Cardiac muscle cell (in vitro differentiated cells and primary cell): ENCODE measurements at places on chromosomes 4 and X.

DNA sequence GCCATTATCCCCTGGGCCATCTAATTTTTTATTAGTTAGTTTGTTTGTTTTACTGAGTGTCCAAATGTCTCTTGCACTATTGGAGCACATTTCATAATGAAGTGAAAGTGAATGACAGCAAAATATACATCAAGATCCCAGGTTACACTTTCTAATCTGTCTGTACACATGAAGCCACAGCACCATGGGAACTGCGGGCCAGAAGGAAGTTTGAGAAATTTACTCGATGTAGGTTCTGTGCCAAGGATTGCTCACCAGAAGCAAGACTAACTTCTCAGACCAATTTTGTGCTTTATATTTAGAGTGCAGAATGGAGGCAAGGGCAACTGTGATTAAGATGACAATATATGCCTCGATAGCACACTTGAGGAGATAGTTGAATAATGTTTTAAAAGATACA, 258.0 kb downstream of the COL25A1 start:
- DNase-seq: no peak

DNA sequence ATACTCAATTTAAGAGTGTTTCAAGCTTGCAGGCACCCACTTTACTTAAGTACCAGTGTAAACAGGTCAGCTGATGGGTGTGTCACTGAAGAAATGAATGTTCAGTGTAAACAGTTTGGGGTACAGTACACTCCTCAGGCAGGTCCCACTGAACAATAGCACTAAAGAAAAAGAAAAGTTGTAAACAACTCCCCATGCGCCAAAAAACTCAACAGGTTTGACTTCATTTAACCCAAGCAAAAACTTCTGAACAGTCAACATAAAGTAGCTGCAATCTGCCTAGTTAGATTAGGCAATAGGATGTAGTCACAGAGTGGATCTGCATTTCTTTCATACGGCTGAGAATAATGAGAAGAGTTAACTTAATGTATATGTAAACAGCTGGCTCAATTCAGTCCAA, 93.2 kb downstream of the FAM13A start:
- DNase-seq: no peak

DNA sequence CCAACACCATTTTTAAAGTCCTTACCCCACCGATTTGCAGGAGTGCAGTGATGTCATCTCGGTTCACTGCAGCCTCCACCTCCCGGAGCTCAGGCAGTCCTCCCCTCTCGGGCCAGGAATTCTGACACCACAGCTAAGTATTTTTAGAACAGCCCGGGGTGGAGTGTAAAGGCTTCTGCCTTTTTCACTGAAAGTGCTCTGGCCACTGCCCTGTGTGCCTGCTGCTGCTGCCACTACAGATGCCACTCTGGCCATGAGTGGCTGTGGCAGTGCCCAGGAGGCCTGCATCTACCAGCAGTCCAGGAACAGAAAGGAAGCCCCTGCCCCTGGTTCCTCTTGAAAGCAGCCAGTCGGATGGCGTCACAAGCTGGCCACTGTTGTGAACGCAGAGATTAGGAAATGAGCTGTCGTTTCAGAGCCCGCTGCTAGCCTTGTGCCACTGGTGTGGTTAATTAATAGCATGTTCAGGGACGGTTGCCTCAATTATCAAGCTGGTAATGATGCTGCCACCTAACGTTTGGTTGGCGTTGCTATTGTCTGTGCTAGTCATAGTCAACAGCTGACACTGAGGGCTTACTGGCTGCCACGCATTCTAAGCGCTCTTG, 23.6 kb upstream of the TBC1D14 start:
- peak; percentile 68 for DNase-seq

GRCh38 chrX:97145934-97146333, 262.2 kb downstream of the RPA4 start:
- DNase-seq: no peak

GRCh38 chrX:8673201-8673600, 58.7 kb downstream of the ANOS1 start:
- DNase-seq: no peak

GRCh38 chr4:150116506-150116905, 38.3 kb downstream of the DCLK2 start:
- no peak for DNase-seq

DNA sequence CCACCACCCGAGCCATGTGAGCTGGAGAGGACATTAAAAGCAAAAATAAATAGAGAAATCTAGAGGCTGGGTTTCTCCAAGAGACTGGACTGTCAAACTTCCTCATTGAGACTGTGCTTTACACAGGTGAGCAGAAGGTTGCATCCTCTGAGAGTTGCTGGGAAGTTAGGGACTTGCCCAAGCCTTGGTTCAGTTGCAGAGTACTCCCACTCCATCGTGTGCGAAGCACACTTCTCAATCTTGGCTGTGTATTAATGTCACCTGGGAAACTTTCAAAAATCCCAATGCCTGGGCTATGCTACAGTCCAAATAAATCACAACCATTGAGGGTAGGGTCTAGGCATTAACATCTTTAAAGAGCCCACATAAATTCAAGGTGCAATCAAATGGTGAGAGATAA, 89.2 kb downstream of the ZNF330 start:
- no peak for DNase-seq

- DNase-seq: no peak
These were observed 46.0 kb downstream of the HADH start for GRCh38 chr4:108035691-108036090.

GRCh38 chrX:118038614-118039365, 77.8 kb downstream of the KLHL13 start:
- DNase-seq: no peak

GRCh38 chr4:8033067-8033755, 93.5 kb upstream of the AFAP1 start:
- DNase-seq: no peak

GRCh38 chr4:140098455-140099160, 55.4 kb downstream of the MAML3 start:
- DNase-seq: peak; percentile 85

- DNase-seq: peak; percentile 95
These were observed at the start of gene AASDH for GRCh38 chr4:56387023-56388001. Gene AASDH, minus strand, starts transcription at chr4:56387491. Its CDS starts 3,192 bp downstream, at chr4:56384299.

GRCh38 chr4:119666653-119667091, 38.1 kb upstream of the PDE5A start:
- DNase-seq: no peak

DNA sequence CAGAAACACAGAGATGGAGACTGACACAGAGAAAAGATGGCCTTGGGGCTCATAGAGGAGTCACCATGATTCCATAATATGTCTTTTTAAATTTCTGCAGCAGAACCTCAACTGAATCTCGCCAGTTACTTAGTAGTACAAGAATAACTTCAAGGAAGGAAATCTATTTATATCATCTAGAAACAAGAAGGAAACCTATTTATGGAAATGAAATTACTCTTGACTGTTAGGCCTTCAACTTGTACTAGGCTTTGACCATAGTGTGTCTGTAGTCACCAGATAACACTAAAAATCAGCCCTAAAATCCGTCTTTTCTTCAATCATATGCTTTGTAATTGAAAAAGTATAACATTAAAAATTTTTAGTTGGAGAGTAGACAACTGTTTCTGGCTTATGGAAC, 740.4 kb downstream of the TRIML1 start:
- DNase-seq: no peak

DNA sequence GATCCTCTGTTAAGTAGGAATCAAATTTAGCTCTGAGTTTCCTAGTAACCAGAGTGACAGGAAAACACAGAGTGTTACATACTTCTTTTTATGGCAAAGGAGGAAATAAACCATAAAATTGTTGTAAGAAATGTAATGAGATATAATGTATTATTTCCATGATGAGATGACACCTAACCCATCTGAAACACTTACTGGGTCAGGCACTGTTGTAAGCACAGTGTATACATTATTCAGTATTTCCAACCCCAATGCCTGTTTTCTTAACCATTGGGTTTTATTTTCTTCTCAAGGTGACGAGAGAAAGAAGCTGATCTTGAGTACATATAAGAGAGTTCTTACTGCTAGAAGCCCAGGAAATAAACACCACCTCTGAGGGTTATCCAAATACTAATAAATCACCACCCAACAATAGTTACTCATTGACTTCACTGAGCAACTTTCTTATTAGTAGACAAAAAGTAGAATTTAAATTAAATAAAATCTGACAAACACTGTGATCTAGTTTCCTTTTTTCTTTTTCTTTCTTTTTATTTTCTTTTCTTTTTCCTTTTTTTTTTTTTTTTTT, 4.2 kb upstream of the ENAM start:
- no peak for DNase-seq

DNA sequence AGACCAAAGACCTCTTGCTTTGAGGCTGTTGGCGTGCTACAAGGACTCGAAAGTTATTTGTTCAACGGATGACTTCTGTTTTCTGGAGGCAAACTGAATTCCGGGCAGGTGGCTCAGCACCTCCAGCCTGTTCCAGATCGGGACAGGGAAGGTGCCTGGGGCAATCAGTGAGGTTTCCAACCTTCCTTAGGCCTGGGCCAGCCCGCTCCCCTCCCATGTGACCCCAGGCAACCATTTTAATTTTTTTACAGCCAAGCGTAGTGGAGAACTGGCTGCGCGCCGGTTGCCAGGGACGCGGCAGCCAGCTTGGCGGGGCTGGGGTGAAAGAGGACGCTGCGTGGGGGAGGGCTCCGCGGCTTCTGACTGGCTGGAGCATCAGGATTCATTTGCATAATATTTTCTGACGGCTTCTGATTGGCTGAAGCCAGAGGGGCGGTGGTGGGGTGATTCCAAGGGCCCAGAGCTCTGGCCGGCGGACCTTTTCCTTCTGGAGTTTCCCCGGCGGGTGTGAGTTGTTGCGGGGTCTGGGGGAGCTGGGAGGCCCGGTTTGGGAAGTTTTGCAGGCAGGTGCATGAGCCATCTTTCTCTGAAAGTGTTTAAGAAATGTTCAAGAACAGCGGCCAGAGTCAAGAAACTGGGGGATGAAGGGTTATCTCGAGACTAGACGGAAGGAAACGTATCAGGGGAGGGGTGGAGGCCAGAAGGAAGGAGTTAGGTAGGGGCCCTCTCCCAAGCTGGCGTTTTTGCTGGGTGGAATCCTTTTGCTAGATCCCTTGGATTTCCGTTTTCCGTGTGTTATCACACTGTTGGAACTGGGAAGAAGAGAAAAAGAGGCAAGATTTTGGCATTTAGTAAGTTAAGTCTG, at the start of gene MID1IP1:
Gene MID1IP1, plus strand, starts transcription at position 479 of the 865 bp plus-strand sequence. CDS start 3,488 bp downstream, outside the sequence.
- DNase-seq: peak; percentile 95

DNA sequence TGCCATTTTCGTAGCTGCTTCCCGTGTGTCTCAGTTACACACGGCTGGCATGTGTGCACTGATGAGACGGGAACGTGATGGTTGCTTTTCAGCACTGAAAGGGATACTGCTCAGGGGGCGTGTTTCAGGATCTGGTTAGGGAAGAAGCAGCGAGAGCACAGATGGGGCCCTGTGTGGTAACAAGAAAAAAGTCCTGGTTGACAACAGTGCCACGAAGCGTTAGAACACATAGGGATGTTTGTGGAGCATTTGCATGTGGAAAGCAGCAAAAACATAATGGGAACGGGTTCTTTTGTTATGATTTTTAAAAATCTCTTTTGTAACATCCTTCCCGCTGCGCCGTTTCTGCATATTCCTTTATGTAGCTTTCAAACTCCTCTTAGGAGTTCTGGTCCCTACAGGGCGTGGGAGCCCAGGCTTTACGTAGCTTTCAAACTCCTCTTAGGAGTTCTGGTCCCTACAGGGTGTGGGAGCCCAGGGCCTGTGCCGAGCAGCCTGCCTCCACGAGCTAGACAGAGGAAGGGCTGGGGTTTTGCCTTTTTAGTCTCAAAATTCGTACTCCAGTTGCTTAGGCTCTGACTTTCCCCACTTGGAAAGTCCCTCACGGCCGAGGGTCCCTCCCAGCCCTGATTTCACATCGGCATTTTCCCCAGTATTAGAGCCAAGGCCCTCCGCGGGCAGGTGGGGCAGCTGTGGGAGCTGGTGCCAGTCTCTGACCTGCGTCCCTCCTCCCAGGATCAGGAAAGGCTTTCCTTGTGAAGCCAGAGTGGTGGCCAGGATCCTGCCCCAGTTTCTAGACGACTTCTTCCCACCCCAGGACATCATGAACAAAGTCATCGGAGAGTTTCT, 11.0 kb upstream of the MSANTD1 start:
- no peak for DNase-seq

- DNase-seq: no peak
These were observed 23.6 kb downstream of the KLF3 start for GRCh38 chr4:38687571-38688011.

DNA sequence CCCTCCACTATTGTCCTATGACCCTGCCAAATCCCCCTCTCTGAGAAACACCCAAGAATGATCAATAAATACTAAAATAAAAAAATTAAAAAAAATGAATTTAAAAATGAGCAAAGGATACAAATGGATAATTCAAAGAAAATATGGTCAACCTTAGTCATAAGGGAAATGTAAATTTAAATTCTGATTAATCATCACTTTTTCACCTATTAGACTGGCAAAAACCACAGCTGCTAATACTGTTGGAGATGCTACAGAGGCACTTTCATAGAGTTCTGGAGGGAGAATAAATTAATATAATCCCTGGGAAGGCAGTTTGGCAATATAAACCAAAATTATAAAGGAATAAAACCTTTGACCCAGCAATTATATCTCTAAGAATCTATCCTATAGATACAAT, 50.3 kb downstream of the LRBA start:
- DNase-seq: no peak

- DNase-seq: no peak
These were observed 53.0 kb upstream of the RPS6KA6 start for GRCh38 chrX:84240848-84241565.

DNA sequence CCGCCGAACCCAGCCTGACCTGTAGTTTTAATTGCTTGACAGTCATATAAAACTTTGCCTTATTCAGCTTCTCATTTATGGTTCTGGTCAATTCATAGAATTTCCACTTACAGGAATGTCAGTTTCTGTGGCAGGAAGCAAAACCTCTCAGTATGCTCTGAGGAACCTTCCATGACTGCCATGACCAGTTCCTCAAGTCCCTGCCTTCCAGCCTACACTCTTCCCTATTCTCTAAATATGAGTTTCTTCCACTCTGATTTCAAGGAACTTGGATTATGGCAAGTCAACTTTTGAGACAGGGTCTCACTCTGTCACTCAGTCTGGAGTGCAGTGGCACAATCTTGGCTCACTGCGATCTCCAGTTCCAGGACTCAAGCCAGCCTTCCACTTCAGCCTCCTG, 26.0 kb upstream of the NSUN7 start:
- no peak for DNase-seq

GRCh38 chrX:37746951-37747350, 32.9 kb upstream of the CYBB start:
- DNase-seq: no peak

DNA sequence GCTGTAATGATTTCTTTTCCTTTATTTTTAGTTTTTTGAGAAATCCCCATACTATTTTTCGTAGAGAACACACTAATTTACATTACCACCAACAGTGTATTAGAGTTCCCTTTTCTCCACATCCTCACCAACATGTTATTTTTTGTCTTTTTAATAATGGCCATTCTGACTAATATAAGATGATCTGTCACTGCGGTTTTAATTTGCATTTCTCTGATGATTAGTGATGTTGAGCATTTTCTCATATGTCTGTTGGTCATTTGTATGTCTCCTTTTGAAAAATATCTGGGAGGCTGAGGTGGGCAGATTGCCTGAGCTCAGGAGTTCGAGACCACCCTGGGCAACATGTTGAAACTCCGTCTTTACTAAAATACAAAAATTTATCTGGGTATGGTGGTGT, 30.2 kb downstream of the SPINK2 start:
- no peak for DNase-seq

DNA sequence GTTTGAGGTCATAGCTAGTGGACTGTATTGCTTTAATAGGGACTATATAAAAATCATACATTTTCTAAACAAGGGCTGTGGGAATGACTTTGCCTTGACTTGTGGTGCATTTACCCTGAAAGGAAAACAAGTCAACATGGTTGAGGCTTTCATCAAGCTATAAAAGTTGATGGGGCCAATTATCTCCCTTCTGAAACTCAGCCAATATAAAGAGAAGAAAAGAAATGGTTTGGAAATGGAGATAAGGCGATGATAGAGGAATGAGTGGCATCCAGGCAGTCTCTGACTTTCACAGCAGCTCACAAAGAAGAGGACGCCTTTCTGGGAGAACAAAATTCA, 118.7 kb downstream of the SMARCA1 start:
- DNase-seq: no peak
